ENCODE measurements at places on chromosomes 7 and 10. TPM values are rescaled to one million over a fixed set of nuclear protein-coding genes. Genes with fewer than 3 reads are reported as not detected.

Gene MMD2
- not detected for total RNA-seq

Gene SPDYE16
- not detected for total RNA-seq

Gene LEP
- not detected for total RNA-seq

DNA sequence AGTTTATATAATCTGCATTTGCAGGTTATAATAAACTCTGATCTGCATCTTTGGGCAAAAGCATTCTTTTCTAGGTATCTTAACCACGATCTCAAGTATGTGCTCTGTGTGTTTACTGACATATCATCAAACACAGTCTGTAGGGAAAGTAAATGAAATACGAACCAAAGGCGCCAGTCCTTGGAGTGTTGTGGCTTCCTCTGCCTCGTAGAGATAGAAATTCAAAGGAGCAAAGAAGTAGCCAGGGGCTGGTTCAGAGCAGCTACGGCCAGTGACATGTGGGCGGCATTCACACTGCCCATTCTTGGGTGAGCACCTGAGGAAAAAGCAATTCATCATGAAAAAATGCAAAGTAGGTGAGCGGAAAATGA lies 38.7 kb downstream of the LAMB4 start:
- no peak for DNase-seq

DNA sequence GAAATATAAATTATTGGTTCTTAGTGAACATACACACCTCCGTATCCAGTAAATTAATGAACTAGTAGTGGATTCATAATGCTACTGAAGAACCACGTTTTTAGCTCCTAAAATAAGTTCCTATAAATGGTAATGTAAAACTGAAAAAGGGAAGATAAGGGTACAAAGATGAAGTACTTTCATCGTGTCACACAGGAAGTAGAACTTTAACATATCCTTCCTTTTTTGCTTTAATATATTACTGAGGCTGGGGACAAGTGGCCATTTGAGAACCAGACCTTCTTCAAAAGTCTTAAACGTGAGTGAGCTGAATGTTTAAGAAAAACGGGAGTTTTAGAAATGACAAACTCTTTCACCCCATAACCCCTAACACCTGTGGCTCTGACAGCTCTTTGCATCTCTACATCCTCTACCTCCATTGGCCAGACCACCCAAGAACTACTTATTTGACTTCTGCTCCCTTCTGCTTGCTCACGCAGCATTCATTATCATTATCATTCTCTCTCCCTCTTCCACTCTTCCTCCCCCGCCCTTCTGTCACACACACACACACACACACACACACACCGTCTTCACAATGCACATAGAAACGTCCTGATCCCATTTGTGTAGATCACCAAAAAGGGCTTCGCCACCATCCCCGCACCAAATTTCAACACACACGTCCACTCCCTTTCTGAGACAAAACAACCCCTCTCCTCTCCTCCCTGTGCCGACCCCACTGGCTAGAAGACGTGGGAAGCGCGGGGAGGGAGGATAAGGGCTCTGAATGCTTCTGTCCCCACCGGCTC lies 677 bp downstream of the SKAP2 start:
- DNase-seq, result peak; percentile 63

- DNase-seq, result no peak
These were observed 7.5 kb downstream of the CPA1 start for GRCh38 chr7:130387628-130388403.

DNA sequence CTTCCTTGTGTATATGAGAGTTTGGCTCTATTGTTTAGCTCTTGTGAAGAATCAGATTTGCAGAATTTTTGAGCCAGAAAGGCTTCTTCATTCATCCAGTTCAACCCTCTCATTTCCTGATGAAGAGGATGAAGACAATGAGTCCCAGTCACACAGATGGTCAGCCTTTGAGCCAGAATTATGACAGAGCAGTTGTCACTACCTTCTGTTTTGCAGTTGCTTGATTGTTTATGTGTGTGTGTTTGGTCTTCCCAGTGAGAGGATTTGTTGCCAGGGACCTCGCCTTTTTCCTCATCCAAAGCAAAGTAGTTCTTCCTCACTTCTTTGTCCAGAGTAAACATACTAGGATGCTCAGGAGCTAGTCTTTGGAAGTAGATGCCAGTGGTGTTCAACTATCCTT lies 15.6 kb downstream of the MDFIC start:
- no peak for DNase-seq

- no peak for DNase-seq
These were observed 36.3 kb downstream of the ABCB1 start for GRCh38 chr7:87564296-87564963.

All from foreskin keratinocyte (primary cell).